Activated T-helper 9 cell treated with anti-CD3 and anti-CD28 coated beads, Interleukin-2, amount 50 U/mL, for 16 hours (primary cell): ENCODE measurements at places on chromosomes 4 and X.

DNA sequence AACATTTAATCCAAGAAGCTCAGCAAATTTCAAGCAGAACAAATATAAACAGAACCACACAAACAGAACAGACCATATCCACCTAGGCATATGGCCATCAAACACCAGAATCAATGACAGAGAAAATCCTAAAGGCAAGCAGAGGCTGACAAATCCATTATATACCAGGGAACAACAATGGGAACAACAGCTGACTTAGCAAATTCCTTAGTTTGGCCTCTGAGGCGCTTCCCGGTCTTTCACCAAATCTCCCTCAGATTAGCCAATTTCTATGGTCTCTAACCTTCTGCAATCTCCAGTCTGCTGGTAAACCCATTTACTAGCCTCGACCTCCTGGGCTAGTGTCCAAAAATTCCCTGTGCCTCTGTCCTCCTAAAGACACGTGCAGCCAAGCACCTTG is 59.2 kb downstream of the GPR143 start:
- no peak for DNase-seq

GRCh38 chr4:72984351-72984750 is 85.2 kb downstream of the COX18 start:
- DNase-seq, result no peak

DNA sequence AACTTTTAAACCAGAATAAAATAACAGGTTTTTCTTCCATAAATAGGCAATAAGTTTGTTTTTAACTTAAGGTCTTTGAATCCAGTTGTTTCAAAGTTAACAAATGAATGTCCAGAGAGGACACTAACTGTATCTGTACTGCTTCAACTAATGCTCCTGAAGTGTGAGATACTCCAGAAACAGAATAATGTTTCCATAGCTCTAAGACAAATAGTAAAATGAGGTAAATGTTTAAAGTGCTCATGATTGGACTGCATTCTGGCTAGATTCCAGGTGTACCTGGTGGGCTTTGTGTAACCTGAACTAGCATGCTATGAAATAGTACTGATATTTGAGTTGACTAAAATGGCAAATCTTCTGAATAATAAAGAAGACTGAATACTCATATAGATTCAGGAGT is 51.7 kb downstream of the METTL14 start:
- DNase-seq, result no peak

GRCh38 chr4:175776217-175776616 is 35.8 kb downstream of the GPM6A start:
- DNase-seq, result no peak

DNA sequence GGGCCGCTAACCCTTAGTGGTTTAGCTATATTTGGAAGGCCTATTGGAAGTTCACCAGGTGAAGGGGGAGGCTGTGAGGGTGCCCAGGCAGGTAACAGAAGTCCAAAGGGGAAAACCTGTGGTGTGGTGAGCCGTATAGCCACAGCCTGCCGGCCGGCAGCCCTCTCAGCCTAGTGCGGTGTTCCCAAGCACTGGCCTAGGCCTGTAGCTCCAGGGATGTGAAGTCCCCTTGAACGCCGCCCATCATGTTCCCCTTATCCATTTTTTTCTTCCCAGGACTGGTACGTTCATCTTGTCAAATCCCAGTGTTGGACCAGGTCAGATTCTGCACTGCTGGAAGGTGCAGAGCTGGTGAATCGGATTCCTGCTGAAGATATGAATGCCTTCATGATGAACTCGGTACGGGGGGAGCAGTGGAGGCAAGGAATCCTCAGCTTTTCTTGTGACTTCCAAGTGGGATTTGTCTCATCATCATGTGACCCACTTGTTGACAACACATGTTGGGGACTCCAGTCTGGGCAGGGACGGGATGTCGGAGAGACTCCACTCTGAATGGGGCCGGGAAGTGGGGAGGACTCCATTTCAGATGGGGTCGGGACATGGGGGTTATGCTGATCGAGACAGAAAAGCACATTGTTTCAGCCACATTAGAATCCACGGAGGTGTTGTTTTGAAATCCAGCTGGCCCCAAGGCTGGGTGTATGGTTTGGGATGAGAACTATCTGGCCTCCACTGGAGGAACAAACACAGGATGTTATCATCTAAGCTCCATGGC is 39.2 kb upstream of the MSANTD1 start:
- no peak for DNase-seq

- DNase-seq, result no peak
Observed at GRCh38 chr4:1370321-1371124, 23.5 kb downstream of the UVSSA start.

- no peak for DNase-seq
Observed at GRCh38 chr4:40455340-40455902, 120.3 kb downstream of the CHRNA9 start.

- DNase-seq, result no peak
Observed at GRCh38 chr4:104630272-104630671, 135.6 kb upstream of the CXXC4 start.

DNA sequence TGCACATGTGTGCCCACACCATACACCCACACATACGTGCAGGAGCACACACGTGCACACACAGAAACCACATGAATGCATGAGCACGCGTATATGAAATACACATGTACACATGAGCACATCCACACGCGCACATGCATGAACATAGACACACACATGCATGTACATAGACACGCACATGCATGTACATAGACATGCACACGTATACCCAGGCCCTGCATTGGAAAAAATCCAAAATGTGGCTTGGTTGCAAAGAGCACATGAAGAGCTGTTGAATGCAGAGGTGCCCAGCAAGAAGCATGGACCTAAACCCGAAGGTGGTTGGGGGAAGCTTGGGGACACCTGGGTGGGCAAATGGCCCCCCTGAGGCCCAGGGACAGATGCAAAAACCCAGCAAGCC is 18.5 kb downstream of the CD99 start:
- no peak for DNase-seq

DNA sequence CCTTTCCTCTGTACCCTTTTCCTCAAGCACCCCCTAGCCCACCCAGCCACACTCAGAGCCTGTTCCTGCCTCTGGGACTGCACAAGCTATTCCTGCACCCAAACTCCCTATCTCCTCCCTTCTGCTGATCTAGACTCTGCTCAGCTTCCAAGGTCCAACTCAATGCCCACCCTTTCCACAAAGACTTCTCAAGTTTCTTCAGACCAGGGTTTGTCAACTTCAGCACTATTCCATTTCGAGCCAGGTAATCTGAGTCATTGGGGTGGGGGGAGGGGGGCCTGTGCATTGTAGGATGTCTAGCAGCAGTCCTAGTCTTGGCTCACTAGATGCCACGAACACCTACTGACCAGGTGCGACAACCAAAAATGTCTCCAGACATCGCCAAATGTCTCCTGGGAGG is 37.3 kb downstream of the PHKA2 start:
- no peak for DNase-seq

- DNase-seq, result no peak
Observed at GRCh38 chr4:3369781-3370674, 71.7 kb upstream of the HGFAC start.

GRCh38 chrX:129549124-129549523 is 9.1 kb downstream of the OCRL start:
- DNase-seq, result no peak

- no peak for DNase-seq
Observed at GRCh38 chr4:108885211-108885610, 122.4 kb upstream of the ETNPPL start.

- DNase-seq, result no peak
Observed at GRCh38 chr4:40702137-40702799, 47.5 kb upstream of the NSUN7 start.

DNA sequence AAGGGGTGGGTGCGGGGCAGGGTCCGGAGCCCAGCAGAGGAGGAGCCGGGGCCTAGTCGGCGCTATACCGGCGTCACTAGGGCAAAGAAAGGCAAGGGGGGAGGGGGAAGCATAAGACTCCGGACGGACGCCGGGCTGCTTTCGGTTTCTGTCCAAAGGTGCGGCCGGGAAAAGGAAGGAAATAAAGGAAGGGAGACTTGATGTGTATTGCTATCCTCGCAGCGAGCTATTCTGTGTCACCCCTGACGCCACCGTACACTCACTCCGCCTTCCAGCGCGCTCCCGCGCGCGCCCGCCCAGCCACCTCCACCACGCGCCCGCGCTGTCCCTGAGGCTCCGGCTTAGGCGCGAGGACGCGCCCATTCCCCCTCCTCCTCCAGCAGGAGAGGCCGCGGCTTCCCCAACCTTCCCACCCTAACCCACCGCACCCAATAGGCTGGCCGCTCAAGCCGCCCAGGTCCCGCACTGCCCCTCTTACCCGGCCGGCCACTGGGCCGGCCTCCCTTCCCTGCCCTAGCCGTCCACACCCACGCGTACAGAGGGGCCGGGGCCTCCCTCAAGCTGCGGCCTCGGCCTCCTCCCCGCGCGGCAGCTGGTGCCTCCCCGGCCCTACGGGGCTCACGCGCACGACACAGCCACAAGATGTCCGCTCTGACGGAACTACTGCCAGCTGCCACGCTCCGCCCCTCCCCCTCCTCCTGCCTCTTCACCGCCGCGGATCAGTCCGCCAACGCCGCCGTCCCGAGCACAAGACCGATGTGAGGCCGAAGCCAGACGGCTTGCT is at the start of gene UBE2D3:
Gene UBE2D3 (minus strand): TSS at position 662 of the 784 bp plus-strand sequence. CDS start 1,043 bp downstream, outside the sequence.
- DNase-seq, result peak; percentile 93

DNA sequence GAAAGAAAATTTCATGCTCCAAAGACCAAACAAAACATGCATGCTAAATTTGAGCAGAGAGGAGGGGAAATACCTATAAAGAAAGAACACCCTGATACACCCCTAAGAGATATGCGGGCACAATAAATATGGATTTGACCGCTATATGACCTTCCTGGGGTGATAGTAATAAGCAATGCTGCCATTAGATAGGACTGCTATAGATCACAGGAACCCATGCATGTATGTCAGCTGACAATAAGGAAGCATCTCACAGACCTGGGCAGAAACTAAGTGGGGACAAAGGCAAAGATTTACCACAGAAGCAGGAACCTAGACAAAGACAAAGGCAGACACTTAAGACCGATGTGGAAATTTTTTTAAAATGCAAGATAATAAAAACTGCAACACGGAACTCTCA is 21.3 kb downstream of the ZNF721 start:
- no peak for DNase-seq

DNA sequence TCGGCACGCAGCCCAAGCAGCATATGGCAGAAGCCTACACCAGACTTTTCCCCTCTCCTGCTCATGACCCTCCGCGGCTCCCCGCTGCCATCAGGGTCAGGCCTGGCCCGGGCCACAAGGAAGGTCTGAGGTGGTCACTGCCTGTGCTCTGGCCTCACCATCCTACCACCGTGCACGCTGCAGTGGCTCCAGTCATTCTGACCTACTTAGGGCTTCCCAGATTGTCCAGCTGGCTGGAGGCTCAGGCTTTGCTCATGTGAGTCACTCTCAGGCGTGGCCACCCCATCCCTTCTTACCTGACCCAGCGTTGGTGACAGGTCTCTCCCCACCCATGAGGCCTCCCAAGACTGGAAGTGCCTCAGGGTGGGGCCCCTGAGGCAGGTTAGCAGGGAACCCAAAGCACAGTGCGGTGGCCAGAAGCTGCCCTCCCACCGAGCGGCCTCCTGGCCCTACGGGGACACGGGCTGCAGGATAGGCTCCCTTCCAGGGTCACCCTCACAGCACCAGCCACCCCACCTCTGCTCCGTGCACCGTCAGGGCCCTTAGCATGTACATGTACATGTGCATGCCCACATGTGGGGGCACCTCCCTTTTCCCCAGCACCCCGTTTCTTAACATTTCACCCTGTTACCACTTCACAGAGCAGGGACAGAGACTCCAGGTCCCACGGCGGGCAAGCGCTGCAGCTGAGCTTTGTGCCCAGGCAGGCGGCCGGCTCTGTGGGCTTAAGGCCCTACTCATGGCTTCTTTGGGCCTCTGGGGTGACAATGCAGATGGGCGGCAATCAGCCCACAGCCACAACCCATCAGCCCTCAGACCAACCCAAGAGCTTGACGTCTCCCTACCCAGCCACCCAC is 2.2 kb downstream of the TREX2 start:
- DNase-seq, result no peak

DNA sequence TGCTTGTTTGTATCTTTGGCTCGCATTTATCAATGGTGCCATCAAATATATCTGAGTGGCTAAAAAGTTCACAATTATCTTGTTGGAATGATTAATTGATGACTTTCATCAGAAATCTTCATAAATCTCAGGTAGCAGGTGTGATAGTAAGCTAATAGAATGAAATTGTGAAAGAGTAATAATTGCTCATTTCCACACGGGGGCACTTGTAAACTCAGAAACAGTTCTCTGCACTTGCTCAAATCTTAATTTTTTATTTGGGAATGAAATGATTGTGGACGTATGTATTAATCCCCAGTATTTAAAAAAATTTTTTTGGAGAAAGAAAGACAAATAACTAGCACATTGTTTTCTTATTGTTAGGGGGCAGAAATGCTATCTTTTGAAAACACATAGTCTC is 132.8 kb downstream of the DTHD1 start:
- DNase-seq, result no peak

- DNase-seq, result no peak
Observed at GRCh38 chrX:135437867-135438733, 16.4 kb downstream of the SMIM10L2A start.

DNA sequence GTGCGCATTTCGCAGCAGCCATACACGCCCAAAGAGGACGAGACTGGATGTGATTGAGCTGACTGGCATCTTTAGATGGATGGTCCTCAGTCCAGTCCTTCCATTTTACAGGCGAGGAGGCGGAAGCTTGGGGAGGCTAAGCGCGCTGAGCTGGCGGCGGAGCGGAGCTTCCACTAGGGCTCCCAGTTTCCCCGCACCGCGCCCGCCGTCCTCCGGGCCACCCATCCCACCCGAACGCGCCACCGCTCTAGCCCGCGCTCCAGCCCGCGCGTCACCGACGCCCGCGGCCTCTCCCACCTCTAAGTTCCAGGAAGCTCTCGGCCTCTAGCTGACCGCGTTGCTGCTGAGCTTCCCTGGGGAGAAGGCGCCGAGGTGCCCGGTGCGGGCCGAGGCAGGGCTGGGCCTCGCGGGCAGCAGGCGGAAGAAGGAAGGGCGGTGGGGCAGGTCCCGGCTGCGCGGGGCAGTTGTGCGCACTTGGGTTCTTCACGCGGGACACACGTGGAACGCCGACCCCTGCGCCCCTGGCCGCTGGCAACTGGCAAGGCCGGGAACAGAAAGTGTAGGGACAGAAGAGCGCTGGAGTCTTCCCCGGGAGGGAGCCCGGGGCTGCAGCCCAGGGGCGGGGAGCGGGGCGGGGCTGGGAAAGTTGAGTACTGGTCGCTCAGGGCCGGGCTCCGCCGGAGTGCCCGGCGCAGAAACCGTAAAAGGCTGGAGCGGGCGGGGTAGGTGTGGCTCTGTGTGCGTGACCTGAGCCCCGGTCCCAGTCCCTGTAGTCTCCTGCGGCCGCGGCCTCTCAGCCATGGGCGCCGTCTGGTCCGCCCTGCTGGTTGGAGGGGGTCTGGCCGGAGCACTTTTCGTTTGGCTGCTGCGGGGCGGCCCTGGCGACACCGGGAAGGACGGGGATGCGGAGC is at the start of gene STBD1:
Gene STBD1 (plus strand): TSS at position 763 of the 911 bp plus-strand sequence. CDS start 37 bp downstream, at position 800.
- DNase-seq, result peak; percentile 9
